MCF 10A (cell line): ENCODE measurements at places on chromosomes 11 and 22. TPM values are rescaled to one million over a fixed set of nuclear protein-coding genes. Genes with fewer than 3 reads are reported as not detected.

The SLC22A12 gene
- total RNA-seq = not detected in 2 replicates

The OSBP gene
- total RNA-seq = 73.7 and 76.1 TPM in 2 replicates

The RAG2 gene
- not detected in 2 replicates for total RNA-seq

The GAB2 gene
- 4.2 and 4.5 TPM in 2 replicates for total RNA-seq

The CNGA4 gene
- total RNA-seq = not detected in 2 replicates

The KDM4E gene
- not detected in 2 replicates for total RNA-seq

The BTG4 gene
- not detected in 2 replicates for total RNA-seq

The ZFPL1 gene
- 50.8 and 52.3 TPM in 2 replicates for total RNA-seq

DNA sequence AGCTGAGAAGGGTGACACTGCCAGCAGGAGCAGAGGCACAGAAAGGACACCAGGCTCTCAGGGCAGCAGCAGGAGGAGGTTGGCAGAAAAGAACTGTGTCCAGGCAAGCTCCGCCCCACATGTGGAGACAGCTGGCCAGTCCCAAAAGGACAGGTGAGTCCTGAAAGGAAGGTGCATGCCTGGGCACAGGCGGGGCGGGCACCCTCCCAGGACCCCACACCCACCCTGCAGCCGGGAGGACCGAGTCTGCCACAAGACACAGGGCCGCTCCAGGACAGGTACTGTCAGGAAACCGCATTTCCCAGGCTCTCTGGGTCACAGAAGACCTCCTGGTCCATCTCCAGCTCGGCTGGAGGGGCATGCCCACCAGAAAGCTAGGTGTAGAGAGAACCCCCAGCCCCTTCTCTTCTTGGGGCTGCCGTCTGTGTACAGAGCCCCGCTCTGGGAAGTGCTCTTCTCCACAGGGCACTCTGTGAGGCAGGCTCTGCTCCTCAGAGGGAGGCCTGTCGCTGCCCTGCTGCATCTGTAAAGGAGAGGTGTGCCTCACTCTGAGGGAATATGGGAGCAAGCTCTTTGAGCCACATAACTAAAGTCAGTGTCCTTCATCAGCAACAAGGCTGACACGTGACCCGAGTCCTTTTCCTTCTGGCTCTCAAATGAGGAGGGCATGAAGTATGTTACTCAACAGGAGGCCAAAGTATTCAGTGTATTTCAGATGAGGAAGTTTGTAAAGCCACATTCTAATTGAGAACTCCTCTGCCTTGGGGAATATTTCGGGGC is 50.5 kb downstream of the CLTCL1 start:
- no peak for DNase-seq

- DNase-seq = no peak
These were observed 22.4 kb upstream of the C11orf96 start for GRCh38 chr11:43919852-43920597.

- DNase-seq = no peak
These were observed 3.0 kb downstream of the INSC start for GRCh38 chr11:15117751-15118150.

DNA sequence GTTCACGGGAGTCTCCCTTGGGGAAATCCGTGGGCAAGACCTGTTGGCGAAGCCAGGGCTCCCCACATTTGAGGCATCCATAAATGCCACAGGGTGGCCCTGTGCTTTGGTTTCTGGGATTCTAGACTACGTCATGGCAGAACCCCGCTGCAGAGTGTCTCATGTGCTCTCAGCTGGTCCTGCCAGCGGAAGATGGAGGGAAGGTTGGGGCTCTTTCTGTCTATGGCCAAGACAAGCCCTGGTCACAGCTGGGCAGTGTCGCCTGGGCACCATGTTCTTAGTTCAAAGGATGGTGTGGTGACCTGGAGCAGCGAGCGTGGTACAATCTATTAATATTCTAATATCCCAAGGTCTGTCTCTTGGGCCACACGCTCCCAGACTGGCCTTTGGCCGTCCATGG is 511.7 kb downstream of the TBC1D22A start:
- no peak for DNase-seq

DNA sequence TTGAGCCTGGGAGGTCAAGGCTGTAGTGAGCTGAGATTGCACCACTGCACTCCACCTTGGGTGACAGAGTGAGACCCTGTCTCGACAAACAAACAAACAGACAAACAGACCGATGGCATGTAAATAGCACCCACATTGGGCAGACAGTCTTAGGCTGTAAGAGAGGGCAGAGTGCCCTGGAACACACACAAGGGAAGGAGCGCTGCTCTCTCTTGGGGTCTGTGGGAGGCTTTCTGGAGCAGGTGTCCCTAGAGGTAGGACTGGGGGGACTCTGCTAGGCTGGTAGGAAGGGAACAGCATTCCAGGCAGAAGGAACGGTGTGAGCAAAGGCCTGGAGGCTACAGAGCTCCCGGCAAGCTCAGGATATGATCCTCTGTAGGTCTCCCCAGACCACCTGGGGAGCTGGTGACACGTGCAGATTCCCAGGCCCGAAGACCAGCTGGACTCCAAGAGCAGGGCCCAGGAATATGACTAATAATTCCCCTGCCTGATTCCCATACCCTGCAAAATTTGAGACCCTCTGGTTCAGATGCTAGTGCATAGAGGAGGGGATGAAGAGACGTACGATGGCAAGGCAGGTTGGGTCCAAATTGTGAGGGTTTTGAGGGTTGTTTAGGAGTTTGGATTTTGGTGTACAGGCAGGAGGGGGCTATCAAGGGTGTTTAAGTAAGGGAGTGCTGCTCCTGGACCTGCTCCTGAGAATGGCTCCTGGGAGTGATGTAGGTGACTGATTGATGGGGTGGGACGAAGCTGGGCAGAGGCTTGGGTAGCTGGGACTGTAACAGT is 11.6 kb downstream of the SMIM38 start:
- no peak for DNase-seq

- DNase-seq = no peak
These were observed 61.8 kb upstream of the ADA2 start for GRCh38 chr22:17281026-17281425.

DNA sequence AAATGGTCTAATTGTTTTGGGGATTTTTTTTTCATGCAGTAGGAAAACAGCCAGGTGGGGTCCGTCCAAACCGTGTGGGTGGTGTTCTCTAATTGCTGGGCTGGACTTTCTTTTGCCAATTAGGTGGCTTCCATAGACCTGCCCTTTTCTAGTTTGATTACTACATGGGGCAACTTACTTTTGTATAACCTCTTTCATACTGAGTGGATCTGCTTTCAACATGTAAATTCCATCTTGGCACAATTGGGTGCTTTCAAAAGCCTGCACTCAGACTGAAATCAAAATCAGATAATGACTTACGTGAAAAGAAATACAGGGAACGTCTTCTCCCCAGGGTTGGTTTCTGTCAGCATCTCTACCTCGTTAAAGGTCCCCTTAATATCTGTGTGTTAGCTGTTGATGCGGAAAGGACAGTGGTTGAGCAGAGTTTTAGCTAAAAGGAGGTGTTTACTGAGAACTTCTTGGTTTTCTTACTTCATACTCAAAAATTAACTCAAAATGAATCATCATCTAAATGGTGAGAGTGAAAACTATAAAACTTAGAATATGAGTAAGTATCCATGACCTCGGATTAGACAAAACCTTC is 72.1 kb downstream of the BARX2 start:
- no peak for DNase-seq

- no peak for DNase-seq
These were observed 133.0 kb upstream of the FIBIN start for GRCh38 chr11:26860895-26861294.

- no peak for DNase-seq
These were observed 3.6 kb upstream of the INPP5J start for GRCh38 chr22:31119026-31119717.

- peak; percentile 76 for DNase-seq
These were observed 226.1 kb downstream of the BLID start for GRCh38 chr11:121889931-121890330.

- DNase-seq = peak; percentile 13
These were observed 72.1 kb upstream of the YWHAH start for GRCh38 chr22:31872209-31872608.

- DNase-seq = no peak
These were observed 14.7 kb downstream of the SCUBE2 start for GRCh38 chr11:9076661-9077060.

DNA sequence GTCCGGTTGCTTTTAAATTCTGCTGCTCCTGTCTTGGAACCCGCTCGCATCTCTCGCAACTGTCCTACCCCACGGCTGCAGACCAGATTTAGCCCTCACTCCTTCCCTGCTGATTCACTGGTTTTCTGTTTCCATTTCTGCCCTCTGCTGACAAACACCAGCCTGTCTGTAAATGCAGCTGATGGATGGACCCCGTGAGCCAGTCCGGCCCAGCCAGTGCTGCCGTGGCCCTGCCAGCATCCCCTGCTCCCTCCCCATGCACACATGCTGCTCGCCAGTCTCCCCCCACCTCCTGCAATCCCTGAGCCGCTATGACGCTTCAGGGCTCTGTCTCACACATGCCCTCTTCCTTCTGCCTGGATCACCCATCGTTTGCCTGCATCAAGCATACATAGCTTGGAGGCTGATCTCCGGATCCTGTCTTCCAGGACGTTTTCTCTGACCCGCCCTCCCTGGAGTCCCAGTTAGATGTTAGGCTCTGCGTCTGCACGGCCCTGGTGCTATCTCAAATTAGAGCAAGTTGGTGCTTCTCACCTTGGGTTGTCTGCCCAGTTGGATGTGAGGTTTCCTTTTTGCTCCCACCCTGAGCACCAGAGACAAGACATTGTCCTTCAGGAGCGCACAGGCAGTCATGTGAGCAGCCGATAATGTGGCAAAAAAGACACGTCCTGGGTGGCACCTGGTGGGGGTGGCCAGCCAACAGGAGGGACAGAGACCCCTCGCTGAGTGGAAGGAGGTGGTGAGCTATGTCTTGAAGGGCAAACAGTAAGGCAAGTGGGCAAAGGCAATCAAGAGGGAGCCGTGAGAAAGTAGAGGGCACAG is 4.3 kb upstream of the ACR start:
- no peak for DNase-seq

DNA sequence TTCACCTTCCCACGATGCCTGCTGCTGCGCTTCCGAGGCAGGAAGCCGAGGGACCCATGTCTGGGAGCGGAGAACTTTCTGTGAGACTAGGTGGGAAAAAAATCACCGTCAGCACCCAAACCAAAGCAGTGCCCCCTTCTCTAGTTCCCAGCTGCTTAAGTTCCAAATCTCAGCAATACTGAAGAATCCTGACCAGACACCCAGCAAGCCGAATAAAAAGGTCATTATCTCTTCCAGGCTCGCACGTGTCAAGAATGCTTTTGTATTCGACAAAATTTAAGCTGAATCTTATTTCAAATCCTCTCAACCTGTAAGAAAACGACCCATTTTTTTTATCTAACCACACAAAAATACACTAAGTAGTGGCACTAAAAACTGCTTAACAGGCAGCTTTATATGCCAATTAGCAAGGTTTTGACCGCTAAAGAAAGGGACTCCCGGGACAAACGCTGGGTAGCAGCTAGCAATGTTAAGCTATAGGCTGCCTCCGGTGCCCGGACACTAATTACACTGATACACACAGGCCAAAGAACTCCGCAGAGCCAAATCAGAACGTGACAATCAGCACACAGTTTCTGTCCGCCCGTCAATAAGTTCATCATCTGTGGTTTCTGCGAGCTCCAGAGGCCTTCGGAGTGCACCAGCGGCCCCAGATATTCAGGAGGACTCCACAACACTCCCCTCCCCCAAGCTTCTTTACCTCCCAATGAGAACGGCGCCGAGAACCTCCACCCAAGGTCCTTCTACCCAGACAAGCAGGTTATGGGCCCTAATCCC is 728 bp downstream of the RPL3 start:
- DNase-seq = no peak

GRCh38 chr11:35730254-35730653 is 67.7 kb downstream of the TRIM44 start:
- DNase-seq = no peak

DNA sequence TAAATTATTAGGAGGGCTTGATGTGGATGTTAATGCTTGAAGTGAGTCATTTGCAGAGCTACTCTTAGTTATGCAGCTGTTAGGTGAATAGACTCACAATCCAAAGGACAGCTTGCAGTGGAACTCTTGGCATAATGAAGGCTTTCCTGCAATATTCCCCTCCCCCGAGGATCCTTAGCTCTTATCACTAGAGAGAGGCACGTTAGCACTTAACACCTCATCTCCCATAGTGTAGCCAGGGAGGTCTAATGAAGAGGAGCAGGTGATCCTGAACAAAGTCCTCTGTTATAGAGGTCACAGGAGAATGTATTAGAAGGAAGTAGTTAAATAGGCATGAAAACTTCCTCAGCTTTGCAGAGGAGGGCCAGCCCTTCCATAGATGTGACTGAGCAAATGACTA is 919.2 kb upstream of the FAT3 start:
- DNase-seq = no peak
